Stimulated activated CD8-positive, alpha-beta memory T cell treated with anti-CD3 and anti-CD28 coated beads, Interleukin-2, amount 100 ng/mL, for 48 hours (primary cell): ENCODE measurements at places on chromosomes 11 and 22.

DNA sequence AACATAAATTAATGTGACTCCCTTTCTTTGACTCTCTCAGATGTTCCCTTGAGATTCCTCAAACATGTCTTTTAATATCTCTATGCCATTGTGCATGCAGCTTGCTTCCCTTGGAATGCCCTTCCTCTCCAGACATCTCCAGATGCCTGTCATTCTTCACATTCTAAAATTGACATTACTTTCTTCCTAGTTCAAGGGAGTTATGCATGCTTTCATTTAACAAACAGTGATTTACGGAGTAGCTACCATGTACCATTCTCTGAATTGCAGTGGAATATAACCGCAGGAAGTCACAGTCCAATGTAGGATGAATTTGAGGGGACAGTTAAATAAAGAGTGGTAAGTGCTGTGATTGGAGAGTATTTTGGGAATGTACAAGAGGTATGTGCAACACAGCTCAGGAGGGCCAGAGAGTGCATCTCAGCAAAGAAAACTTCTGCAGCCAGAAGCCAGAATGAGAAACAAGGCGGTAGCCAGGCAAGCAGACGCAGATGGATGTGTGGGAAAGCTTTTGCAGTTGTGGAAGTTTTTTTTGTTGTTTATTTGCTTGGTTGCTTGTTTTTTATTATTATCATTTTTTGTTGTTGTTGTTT, 18.7 kb downstream of the MMP10 start:
- DNase-seq = no peak

DNA sequence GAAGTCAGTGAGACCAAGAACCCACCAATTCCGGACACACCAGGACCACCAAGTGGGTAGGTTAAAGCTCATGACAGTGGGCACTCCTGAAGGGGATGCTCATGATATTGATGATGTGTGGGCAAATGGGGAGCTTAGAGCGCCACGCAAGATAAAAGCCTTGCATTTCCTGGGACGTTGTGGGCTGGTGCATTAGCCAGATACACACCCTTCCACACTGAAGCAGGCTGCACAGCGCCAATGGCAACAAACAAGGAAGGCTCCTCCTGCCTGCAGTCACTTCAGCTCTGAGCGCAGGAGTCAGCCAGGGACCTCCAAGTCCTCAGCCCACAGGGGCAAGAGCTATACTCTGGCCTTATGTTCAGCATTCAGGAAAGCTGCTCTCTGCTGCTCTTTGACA, 20.6 kb downstream of the TMEM218 start:
- no peak for DNase-seq

- DNase-seq = no peak
Measured at GRCh38 chr11:33892906-33893594, 1.2 kb upstream of the LMO2 start.

DNA sequence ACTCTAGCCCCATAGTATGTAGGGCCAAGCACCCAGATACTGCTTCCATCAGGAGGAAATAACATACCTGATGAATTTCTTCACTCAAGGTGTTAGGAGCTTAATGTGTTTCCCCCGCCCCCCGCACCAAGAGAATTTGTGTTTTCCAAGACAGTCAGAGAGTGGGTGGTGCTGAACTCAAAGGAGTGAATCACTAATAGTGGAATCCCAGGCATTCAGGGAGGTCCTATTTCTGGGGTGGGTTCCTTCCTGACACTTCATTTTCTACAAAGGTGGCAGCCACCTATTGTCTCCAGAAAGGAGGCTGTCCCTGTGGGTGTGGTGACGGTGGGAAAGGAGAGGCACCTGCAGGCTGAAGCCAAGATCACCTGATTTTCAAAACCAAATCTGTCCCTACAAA, 50.8 kb upstream of the ELF5 start:
- no peak for DNase-seq

GRCh38 chr22:20086763-20087162, 6.7 kb downstream of the DGCR8 start:
- no peak for DNase-seq

- DNase-seq = no peak
Measured at GRCh38 chr11:109109571-109110315, 312.2 kb upstream of the C11orf87 start.

- DNase-seq = no peak
Measured at GRCh38 chr22:43006753-43007152, 8.2 kb downstream of the PACSIN2 start.

DNA sequence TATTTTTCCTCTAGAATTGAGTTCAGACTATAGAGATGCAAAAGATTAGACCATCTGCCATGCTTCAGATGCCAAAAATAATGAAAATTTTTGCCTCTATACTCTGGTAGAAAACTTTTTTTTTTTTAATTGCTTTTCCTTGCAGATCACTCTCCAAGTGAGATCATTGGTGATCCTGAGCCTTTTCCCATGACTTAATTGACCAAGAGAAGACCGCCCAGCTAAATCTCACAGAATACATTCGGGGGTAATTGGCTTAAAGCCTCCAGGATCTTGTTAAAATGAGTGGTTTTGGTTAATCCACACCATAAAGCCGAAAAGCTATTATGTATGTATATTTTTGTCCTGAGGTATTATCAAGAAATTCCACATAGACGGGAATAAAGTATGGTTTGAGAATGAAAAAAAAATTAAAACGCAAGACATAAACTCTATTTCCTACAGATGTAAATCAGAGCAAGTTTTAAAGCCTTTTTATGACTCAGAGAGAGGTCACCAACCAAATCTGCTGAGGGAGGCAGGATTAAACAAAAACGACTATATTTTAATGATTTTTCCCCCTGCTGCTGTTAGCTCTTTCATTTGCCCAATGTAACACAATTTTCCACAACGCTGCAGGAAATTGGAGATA, 64.0 kb downstream of the PARVA start:
- no peak for DNase-seq

DNA sequence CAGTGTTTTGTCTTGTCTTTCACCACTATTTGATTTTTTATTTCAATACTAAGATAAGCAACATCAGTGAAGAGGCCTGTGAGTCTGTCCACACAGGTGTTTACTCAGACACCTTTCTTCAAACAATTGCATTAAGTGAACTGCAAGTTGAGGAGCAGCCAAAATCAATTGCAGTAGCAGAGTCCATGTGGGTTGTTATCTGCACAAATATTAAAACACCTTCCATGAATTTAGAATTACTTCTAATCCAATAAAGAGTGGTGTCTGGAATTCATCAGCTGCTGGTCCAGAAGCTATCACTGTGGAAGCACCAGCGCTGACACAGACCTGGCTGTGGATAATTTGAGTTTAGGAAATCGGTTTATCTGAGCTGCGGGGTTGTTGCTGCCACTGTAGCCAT, 83.5 kb upstream of the FAT3 start:
- no peak for DNase-seq

DNA sequence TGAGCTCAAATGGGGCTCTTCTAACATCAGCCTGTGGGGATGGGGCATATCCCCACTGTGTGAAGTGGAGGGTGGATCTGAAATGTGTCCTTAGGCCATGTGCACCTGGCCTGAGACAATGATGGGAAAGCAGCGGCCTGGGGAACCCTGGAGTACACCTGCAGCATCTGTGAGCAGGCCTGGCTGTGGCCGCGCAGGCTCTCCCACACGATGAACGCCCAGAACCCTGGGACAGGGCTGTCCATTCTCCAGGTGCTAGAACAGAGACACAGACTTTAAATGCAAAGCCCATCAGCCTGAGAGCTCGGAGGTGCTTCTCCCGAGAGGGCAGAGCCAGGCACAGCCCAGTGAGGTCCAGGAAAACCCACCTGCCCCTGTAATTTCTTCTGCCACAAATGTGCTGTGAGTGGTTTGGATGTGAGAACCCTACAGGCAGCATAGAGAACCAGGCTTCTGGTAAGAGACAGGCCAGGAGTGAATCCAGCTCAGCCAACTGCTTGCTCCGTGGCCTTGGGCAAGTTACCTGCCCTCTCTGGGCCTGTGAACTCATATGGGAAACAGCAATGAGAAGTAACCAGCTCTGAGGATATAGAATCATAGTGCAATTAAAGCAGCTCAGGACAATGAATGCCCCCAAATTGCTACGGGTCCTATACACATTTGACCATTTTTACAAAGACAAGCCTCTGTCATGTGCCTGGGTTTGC, 167.9 kb downstream of the SHANK2 start:
- DNase-seq = no peak

- no peak for DNase-seq
Measured at GRCh38 chr11:63503492-63503891, 2.4 kb upstream of the LGALS12 start.

DNA sequence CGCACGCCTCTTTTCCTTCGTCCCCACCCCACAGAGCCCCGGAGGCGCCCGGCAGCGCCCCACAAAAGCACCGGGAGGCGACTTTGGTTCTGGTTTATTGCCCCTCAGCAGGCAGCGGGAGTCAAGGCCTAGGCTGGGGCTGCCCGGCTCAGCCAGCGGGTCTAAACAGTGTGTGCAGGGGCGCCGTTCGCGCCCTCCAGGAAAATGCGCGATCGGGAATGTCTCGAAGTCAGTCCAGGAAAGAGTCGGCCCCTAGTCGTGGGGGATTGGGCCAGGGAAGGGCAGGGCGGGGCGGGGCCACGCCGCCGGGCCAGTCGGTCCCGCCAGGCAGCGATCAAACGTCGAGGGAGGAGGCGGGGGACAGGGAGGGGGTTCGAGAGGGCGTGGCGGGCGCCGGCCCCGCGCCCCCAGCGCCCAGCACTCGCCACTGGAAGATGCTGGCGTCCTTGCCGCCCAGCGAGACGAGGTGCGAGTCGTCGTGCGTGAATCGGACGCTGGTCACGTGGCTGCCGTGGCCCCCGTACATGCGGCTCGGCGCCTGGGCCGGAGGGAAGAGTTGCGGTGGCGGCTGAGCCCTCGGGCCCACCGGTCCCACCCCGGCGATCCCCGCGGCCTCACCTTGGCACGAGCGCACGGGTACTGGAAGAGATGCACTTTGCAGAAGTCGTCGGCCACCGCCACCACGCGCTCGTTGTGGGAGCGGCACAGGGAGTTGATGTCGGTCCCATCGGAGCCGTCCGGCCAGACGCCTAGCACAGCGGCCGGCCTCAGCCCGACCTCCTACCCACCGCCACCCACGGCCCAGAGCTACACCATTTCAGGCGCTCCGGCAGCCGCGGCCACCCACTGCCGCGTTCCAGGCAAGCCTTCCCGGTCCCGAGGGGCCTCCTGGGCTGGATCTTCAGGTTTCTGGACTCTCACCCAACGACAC, 741 bp upstream of the MTA2 start:
- no peak for DNase-seq
